ENCODE measurements at places on chromosomes 7 and 10.

DNA sequence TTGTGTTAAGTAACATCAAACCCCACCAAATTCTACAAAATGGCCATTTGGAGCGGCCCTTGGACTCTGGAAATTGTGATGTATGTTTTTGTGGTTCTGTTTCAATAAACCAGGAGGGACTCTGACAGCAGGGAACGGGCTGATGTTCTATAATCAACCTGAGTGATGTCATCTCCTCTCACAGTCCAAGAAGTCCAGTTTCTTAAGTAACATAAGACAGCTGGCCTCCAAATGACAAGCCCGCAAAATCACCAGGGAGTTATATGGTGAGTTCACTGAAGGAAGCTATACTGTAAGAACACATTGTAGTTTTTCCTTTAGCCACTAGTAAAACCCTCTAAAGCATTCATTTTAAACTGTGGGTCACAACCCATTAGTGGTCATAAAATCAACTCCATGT is 34.0 kb downstream of the GOT1 start:
- DNase-seq = no peak

DNA sequence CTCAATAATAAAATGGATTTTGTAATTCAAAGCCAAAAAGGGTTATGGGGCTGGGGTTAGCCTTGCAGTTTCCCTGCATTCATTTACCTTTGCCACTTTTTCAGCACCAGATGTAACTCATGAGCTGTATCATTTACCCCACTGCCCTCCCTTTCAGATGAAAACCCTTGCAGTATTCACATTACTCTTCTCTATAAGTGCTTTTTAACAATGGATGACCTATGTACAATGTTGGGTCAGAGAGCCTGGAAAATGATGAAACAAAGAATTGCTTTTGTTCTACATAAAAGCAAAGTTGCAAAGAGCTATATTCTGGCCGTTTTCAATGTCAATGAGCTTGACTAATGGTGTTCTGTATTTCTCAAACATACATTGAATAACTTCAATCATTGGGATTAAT is 189.7 kb downstream of the TMEM26 start:
- no peak for DNase-seq

GRCh38 chr10:127612-128432 is 7.4 kb upstream of the ZMYND11 start:
- DNase-seq = peak; percentile 52

DNA sequence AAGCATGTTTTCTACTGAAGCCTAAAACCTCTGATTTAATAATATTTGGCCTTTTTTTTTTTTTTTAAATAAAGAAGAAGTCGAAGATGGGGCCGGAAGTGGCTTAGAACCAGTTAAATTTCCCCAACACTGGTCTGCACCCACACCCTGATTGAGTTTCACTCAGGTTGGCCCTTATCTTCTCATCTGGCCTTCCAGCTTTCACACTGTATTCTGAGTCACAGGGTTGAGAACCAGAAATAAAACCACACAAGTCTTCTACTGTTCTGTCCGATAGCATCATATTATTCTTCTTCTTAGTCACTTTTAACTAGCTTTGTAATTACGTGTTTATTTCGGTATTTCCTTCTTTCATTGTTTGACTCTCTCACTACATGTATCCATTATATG is 9.9 kb downstream of the ZNF365 start:
- DNase-seq = no peak

Data from naive thymus-derived CD8-positive, alpha-beta T cell (primary cell).